ENCODE measurements at places on chromosomes 3 and 15. TPM values are rescaled to one million over a fixed set of nuclear protein-coding genes. Genes with fewer than 3 reads are reported as not detected.

Gene MYO5C
- not detected for polyA plus RNA-seq

Gene ALDH1A3
- not detected for polyA plus RNA-seq

Gene SH3GL3
- not detected for polyA plus RNA-seq

Gene FANCD2OS
- polyA plus RNA-seq = not detected

Gene CSTA
- 4.1 TPM for polyA plus RNA-seq

Gene IGSF11
- polyA plus RNA-seq = not detected

Gene ZIC4
- not detected for polyA plus RNA-seq

Gene POU1F1
- polyA plus RNA-seq = not detected

Gene GUCA1C
- not detected for polyA plus RNA-seq

Gene SPSB4
- polyA plus RNA-seq = not detected

Gene NPAP1
- polyA plus RNA-seq = not detected

Gene FBN1
- 0.22 TPM for polyA plus RNA-seq

Gene CIAO2A
- polyA plus RNA-seq = 102 TPM

Gene SHISA5
- 351 TPM for polyA plus RNA-seq

Gene LXN
- polyA plus RNA-seq = 7.5 TPM

Gene FAM3D
- polyA plus RNA-seq = not detected

Gene ACTC1
- not detected for polyA plus RNA-seq

Gene TRPM7
- polyA plus RNA-seq = 12.1 TPM

Gene TMEM108
- polyA plus RNA-seq = 0.16 TPM

Gene FAM174B
- not detected for polyA plus RNA-seq

Gene TMEM45A
- polyA plus RNA-seq = not detected

Gene SPINK8
- not detected for polyA plus RNA-seq

Gene GOLGA6A
- polyA plus RNA-seq = not detected

Gene CNBP
- 878 TPM for polyA plus RNA-seq

Gene CPNE9
- not detected for polyA plus RNA-seq

Gene TM6SF1
- polyA plus RNA-seq = 20.2 TPM

Gene MYLK
- polyA plus RNA-seq = 0.89 TPM

Gene ZNF80
- polyA plus RNA-seq = 0.81 TPM

Gene ATP10A
- polyA plus RNA-seq = 7.3 TPM

Gene ALDH1L1
- not detected for polyA plus RNA-seq

Gene SPATA12
- not detected for polyA plus RNA-seq

Gene SLC51B
- polyA plus RNA-seq = not detected

Gene HCLS1
- polyA plus RNA-seq = 502 TPM

Gene PCOLCE2
- polyA plus RNA-seq = not detected

Gene CCNDBP1
- 186 TPM for polyA plus RNA-seq

Gene SLC30A4
- 6.4 TPM for polyA plus RNA-seq

Gene TBC1D2B
- 7.8 TPM for polyA plus RNA-seq

Gene CHRM5
- polyA plus RNA-seq = not detected

Gene GOLGA8Q
- polyA plus RNA-seq = 0.52 TPM

Gene VGLL3
- not detected for polyA plus RNA-seq

Gene ITIH1
- not detected for polyA plus RNA-seq

Gene OIP5
- 0.44 TPM for polyA plus RNA-seq

Gene HHLA2
- polyA plus RNA-seq = not detected

Gene SLC2A2
- polyA plus RNA-seq = not detected

Gene CLDN16
- polyA plus RNA-seq = not detected

Gene CRABP1
- not detected for polyA plus RNA-seq

Gene GOLGA6L10
- 0.21 TPM for polyA plus RNA-seq

Gene STAC
- polyA plus RNA-seq = not detected

Gene CFAP100
- not detected for polyA plus RNA-seq

Gene ELL3
- polyA plus RNA-seq = 0.78 TPM

Gene TMCO5A
- polyA plus RNA-seq = not detected

Gene KATNBL1
- 24.7 TPM for polyA plus RNA-seq

Gene LRRK1
- not detected for polyA plus RNA-seq

Gene MOBP
- not detected for polyA plus RNA-seq
